NCI-H1436 (cell line): ENCODE measurements at places on chromosomes 1 and 21.

DNA sequence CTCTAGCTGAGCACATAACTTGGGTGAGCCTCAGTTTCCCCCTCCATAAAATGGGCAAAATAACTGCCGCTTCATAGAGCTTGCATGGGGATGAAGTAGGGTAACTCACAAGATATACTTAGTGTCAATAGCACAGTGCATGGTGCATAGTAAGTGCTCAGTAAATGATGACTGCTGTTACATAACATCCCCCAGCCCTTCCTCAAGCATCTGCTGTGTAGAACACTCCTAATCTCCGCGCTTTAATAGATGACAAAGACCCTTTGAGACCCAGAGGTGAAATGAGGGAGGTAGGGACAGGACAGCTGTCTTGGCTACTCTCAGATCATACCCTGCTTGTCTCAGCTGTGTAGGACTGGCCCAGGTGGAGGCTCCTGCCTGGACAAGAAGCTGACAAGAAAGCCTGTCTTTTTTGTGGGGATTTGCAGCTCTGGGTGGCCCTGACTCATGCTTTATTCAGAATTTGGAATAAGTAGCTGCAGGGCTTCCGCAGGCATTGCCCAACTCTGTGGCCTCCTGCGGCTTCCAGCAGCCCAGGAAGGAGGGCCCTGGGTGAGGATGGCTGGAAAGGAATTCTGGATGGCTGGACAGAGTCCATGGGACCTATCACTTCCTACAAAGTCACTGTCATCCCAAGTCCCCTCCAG lies 20.7 kb upstream of the PADI4 start:
- DNase-seq: no peak

DNA sequence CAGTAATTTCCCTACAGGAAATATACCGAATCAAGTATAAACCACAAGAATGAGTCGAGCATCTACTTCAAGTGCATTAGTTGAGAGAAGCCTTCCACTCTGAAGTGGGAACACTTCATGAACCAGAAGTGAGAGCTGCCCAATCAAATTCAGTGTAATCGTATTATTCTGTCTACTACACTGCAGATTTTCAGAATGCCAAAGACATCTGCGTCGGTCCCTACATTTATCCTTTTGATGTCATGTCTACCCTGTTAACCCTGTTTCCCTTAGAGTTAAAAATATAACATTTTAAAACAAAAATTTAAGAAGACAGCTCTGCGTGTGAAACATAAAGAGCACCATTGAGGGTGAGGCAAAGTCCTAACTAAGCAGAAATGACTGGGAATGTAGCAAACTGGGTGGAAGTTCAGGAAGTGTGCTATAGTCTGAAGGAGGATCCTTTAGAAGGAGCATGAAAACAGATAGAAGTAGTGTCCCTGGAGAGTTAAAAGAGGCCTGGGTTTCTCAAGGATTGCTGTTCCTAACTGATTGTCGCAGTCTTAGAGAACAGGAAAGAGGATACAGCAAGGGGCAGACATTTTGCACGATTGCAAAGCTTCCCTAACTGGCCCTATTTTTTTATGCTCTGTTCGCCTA lies 291.2 kb downstream of the PTPRC start:
- peak; percentile 11 for DNase-seq

GRCh38 chr1:47782414-47783166 lies 214.6 kb downstream of the TRABD2B start:
- no peak for DNase-seq

- DNase-seq: no peak
Measured at GRCh38 chr1:167710836-167711235, 10.9 kb upstream of the MPZL1 start.

GRCh38 chr1:177340601-177341067 lies 169.9 kb downstream of the BRINP2 start:
- no peak for DNase-seq

DNA sequence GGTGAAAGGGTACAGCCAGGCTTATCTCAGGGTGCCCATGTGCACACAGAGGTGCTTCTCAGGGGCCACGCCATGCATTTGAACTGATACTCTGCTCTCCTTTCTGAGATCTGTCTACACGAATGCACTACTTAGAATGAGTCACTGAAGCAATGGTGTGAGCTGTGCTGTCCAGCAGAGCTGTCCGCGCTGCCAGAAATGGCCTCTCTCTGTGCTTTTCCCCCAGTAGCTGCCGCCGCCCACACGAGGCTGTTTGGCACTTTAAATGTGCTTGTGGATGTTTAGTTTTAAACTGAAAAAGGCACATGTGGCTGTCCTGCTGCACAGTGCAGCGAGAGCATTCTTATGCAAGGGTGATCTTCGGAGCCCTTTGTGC lies 87.1 kb upstream of the COL6A1 start:
- DNase-seq: no peak

DNA sequence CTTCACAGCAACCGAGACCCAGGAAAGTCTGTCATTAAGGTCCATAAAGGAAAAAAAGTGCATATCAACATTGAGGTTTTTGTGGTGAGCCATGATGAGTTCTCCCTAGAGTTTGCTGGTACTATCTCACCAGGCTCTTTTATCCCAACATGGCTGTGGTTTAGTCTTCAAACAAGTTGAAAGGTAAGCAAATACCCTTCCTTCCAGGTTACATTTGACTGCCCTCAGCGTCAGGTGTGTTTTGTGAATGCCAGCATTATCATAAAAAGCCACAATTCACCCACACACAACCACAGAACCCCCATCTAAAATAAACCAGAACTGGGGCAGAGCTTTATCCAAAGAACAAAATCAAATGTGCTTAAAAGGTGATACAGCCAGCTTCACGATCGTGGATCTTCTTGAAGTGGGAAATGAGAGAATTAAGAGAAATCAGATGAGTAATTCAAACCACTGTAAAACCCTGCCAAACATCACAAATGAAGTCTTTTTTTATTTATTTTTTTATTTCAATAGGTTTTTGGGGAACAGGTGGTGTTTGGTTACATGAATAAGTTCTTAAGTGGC lies 64.7 kb downstream of the SETD4 start:
- no peak for DNase-seq

- no peak for DNase-seq
Measured at GRCh38 chr1:70583522-70583921, 172.5 kb downstream of the CTH start.

DNA sequence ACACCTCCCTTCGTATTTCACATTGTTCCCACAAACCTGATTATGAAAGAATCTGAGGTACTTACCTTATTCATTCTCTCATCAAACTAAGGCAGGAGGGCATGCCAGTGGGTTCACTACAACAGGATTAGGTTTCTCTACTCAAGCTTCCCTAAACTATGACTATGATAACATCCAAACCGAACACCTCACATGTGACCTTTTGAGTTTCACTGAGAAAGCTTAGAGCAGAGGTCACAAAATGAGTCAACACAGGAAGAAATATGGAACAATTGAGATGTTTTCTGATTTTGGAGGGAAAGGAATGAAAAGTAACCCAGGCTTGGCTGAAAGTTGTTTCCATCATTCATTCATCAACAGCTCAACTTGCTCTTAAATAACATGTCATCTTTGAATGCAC lies 24.1 kb downstream of the UBR4 start:
- DNase-seq: no peak

GRCh38 chr21:44838951-44839350 lies 21.1 kb upstream of the SUMO3 start:
- DNase-seq: no peak

DNA sequence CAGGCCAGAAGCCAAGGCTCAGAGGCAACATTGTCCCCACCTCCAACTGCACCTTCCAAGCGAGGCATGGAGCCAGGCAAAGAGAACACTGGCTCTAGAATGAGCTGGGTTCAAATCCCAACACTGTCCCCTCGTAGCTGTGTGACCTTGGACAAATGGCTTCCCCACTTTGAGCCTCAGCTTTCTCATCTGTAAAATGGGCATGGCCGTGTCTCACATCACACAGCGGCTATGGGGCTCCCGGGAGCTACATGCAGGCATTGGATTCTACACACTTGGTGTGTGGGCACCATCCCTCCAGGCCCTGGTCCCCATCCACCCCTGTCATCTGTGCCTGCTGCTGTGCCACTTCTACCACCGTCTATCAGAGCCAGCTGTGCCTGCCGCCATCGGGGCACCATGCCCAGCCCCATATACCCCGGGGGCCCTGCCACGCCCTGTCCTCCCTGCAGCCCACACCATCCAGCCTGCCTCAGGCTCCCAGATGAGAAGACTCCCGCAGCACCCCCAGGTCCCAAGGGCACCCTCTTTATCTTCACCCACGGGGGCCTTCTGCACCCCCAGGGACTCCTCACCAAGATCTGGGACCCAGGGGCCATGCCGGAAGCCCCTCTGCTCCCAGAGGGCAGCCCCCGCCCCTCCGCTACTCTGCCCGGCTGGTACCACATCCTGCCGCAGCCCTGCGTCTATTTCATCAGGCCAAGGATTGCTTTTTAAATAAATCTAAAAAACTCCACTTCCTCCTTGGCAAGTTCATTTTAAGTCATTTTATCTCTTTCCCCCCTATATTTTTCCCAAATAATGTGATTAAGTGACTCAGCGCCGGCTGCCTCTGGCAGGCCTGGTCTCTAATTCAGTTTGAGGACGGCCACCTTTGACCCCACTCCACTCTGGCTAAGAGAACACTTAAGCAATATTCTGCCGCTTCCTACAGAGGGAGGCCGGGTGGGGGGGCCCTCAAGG lies 107.8 kb upstream of the TARDBP start:
- no peak for DNase-seq

DNA sequence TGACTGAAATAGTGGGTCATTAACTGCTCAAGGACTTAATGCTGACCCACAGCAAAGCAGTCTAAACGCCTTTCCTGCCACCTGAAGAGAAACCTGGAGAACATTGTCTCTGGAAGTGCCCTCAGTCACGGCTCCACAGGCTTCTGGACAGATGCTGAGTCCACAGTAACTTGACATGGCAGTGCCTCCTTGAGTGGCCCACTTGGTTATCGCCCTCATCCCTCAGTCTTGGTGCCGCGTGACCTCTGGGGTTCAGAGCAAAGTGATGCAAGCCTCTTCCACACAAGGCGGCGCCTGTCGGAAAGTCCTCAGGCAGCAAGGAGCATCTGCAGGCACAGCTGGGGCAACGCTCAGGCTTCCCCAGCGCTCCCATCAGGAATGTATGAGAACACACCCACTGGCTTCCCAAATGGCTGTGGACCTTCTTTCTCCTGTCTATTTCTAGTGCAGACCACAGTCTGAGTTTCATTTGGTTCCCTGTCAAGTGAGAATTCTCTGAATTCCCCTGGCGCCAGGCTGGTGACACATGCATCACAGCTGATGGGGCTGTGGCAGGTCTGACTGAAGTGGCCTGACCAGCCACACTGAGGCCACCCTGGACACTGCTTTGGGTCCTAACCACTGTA lies 13.0 kb upstream of the ANGPTL7 start:
- DNase-seq: no peak

GRCh38 chr1:51313961-51314777 lies 16.2 kb downstream of the TTC39A start:
- no peak for DNase-seq

GRCh38 chr21:25133939-25134338 lies 473.3 kb downstream of the MRPL39 start:
- no peak for DNase-seq

- DNase-seq: no peak
Measured at GRCh38 chr1:98919211-98919610, 85.5 kb downstream of the PLPPR5 start.

DNA sequence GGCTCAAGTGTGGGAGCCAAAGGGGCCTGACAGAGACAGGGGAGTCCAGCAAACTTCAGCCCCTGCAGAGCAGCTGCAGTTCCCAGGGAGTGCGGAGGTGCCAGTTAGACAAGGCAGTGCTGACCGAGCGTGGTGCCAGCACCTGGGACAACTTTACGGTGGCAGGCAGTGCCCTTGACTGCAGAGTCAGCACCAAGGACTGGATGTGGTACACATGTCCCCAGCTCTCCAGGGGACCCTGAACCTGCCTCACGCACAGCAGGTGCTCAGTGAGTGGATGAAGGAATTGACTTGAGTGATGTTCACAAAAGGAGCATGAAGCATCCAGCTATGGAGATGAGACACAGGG lies 296.5 kb downstream of the SIPA1L2 start:
- no peak for DNase-seq

- no peak for DNase-seq
Measured at GRCh38 chr1:223331929-223332328, 32.0 kb downstream of the SUSD4 start.

- DNase-seq: no peak
Measured at GRCh38 chr1:225578251-225578977, 74.5 kb downstream of the ENAH start.

- no peak for DNase-seq
Measured at GRCh38 chr1:230215031-230215430, 148.0 kb downstream of the GALNT2 start.

GRCh38 chr1:218299416-218299815 lies 14.3 kb downstream of the RRP15 start:
- DNase-seq: peak; percentile 3

- DNase-seq: no peak
Measured at GRCh38 chr1:77831976-77832711, 52.7 kb downstream of the MIGA1 start.

DNA sequence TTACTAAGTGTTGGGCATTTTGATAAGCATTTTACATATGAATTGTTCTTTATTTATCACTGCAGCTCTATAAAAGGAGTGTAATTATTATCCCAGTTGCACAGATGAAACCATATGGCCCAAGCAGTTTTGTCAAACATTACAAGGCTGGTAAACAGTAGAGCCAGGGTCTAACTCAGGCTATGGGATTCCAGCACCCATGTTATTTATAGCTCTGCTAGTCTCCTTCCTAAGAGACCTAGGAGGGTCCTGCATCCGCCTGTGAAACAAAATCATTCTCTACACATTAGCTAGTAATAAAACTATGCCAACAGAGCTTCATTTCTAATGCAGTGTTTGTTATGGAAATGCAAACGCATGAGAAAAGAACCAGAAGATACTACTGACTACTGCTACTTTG lies 58.6 kb downstream of the IL23R start:
- DNase-seq: no peak

DNA sequence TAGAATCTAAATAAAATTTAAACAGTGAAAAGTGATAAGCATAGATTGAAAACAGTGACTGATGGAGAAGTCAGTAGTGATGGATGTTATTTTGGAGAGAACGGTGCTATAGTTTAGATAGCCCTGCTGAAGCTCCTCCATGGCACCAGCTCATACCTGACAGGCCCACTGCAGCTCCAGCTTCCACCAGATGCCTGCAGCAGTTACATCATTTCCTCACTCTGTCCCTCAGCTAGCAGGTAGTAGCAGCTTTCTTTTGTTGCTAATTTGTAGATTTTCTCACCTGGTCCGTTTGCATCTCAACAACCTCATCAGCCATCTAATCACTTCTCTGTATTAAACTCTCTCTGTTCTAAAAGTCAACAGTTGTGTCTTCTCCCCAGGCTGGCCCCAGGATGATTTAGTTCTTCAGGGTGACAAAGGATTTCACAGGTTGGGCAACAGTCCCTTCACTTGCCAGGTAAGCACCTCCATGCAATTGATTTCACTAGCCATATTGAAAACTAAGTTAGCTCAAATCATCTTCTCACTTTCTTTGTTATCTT lies 128.3 kb downstream of the LMX1A start:
- no peak for DNase-seq

GRCh38 chr21:45220071-45220481 lies 67.6 kb downstream of the POFUT2 start:
- DNase-seq: no peak

DNA sequence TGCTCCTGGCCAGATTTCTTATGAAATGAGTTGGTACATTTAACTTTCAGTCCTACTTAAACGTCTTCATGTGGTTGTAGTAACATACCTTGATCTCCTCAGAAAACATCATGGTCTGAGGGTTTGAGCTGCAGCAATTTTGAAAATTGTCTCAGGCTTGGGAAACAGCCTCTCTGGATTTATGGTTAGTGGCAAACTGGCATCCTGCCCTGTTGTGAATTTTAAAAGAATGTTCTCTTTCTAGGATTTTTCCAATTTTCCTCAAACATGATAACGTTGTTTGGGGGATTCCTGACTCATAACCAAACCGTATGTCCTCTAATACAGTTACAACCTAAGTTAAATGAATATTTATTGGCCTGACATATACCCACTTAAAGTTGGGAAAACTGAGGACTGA lies 624.4 kb downstream of the LMO4 start:
- no peak for DNase-seq
